ENCODE measurements at places on chromosomes 7 and 10. TPM values are rescaled to one million over a fixed set of nuclear protein-coding genes. Genes with fewer than 3 reads are reported as not detected.

CDC14C gene
- total RNA-seq: not detected

DNA sequence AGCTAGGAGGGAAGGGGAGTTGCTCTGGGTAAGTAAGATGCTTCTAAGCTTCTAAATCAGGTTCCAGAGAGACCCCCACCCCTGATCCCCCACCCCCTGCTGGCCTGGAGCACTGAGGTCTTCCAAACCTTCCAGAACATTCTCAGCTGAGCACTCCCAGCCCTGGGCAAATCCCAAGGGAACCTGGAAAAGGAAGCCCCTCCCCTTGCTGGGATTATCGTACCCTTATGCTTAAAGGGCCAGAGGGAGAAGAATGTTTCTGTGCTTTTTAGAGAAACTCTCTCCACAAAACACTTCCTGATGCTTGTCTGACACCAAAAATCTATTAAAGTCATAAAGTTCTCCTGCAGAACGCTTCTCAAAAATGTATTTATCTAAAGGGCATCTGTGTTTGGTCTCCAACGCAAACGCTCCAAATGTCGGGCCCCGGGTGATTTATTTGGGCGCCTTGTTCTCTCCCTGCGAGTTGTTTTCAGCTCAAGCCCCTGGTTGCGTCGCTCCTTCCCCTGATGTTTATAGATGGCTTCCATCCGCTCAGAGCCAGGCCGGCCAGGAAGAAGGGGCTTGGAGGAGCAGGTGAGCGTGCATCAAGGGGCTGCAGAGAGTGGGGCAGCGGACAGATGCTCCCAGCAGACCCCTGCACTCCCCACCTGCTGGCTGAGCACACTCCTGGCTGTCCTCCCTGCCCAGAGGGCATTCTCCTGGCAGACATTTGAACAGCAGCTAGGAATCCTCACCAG, 8.2 kb upstream of the RET start:
- H3K27me3 ChIP-seq: peaks cover 1% of the 10 kb centered on the region
- H3K4me1 ChIP-seq: no peaks in the 10 kb centered on the region
- no peaks in the 10 kb centered on the region for H3K36me3 ChIP-seq

GRCh38 chr7:83835424-83835823, 186.5 kb upstream of the SEMA3E start:
- H3K4me1 ChIP-seq: no peaks in the 10 kb centered on the region
- H3K27ac ChIP-seq: no peak overlapping the region
- no peaks in the 10 kb centered on the region for H3K27me3 ChIP-seq
- no peak for DNase-seq

TRIM73 gene
- total RNA-seq: 4.0 TPM

GRCh38 chr10:91194497-91195179, 25.8 kb upstream of the PCGF5 start:
- H3K4me1 ChIP-seq: peaks cover 89% of the 10 kb centered on the region
- DNase-seq: no peak
- no peaks in the 10 kb centered on the region for H3K27me3 ChIP-seq
- no peak overlapping the region for H3K4me3 ChIP-seq

- H3K27me3 ChIP-seq: no peaks in the 10 kb centered on the region
- H3K27ac ChIP-seq: no peak overlapping the region
- no peaks in the 10 kb centered on the region for H3K36me3 ChIP-seq
These were observed 266.6 kb downstream of the POLR1F start for GRCh38 chr7:19442016-19442785.

DNA sequence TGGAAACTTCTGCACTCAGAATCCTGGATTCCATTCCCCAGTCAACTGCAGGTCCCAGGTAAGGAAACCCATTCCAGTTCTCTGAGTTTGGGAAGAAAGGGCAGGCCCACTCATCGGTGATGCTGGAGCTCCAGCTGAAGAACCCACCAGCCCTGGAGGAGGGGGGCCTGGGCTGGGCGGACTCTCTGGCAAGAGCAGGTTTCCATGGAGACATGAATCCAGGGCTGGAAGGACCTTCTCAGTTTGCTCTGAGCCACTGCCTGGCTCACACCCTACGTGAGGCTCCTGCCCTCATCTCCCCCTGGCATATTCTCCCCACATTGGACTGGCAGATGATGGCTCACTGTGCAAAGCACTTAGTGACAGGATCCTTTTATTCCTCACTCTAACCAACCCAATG, 73.3 kb upstream of the CPXM2 start:
- H3K4me3 ChIP-seq: no peak overlapping the region
- H3K27ac ChIP-seq: no peak overlapping the region
- peaks cover 2% of the 10 kb centered on the region for H3K4me1 ChIP-seq
- DNase-seq: no peak
- H3K27me3 ChIP-seq: peaks cover 52% of the 10 kb centered on the region

GRCh38 chr7:44277391-44277790, 48.0 kb downstream of the CAMK2B start:
- DNase-seq: no peak
- no peak overlapping the region for H3K27ac ChIP-seq
- H3K36me3 ChIP-seq: no peaks in the 10 kb centered on the region
- peaks cover 6% of the 10 kb centered on the region for H3K27me3 ChIP-seq

DNA sequence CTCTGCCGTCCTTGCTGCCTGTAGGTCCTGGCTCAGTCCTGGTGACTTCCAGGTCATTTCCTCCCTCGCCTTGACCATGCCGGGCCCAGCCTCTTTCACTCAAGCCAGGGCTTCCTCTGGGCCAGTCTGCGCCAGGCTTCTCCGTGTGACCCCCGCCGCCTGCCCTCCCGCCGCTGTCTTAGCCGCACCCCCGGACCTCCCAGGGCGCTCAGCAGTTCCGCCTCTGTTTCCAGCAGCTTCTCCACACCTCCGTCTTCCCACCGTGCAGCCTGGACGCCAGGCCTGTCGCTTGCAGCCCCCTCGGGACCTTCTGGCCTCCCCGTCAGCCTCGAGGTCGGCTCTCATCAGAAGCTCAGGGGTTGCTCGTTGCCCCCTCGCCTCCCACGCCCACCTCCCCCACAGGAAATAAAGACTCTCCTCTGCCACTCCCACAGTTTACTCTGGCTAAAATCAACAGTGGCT, 123.0 kb upstream of the FZD8 start:
- H3K27me3 ChIP-seq: peaks cover 5% of the 10 kb centered on the region
- H3K27ac ChIP-seq: no peak overlapping the region
- no peaks in the 10 kb centered on the region for H3K4me1 ChIP-seq
- no peaks in the 10 kb centered on the region for H3K36me3 ChIP-seq
- no peak for DNase-seq
- H3K4me3 ChIP-seq: no peak overlapping the region

- H3K36me3 ChIP-seq: no peaks in the 10 kb centered on the region
- H3K4me3 ChIP-seq: no peak overlapping the region
- no peak overlapping the region for H3K27ac ChIP-seq
- no peaks in the 10 kb centered on the region for H3K4me1 ChIP-seq
These were observed 12.4 kb downstream of the GFRA1 start for GRCh38 chr10:116260599-116260998.

DNA sequence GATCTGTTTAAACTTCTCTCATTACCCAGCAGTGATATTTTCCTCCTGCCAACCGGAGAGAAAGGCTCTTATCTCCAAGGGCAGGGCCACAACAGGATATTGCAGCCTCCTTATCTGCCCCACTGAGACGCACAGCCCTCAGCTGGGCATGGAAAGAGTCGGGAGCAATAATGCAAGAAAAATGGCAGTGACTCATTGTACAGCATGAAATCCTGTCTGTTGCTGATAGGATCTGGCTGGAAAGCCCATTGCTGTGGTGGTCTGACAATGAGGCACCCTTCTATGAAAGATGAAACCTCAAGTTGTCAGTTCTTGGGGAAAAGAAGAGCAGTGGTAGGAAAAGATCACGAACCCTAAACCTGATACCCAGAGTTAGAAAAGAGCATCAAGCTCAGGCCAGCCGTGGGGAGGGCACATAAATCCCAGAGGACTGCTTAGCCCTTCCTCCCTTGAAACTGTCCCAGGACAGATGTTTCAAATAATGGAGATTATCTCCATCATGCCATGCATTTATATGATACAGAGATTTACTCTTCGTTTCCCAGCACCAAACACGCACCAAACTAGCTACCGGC, 47.0 kb upstream of the FIGNL1 start:
- no peak overlapping the region for H3K4me3 ChIP-seq
- no peak for DNase-seq
- no peaks in the 10 kb centered on the region for H3K36me3 ChIP-seq
- H3K27me3 ChIP-seq: peaks cover 26% of the 10 kb centered on the region
- H3K4me1 ChIP-seq: no peaks in the 10 kb centered on the region
- H3K27ac ChIP-seq: no peak overlapping the region

- no peaks in the 10 kb centered on the region for H3K4me1 ChIP-seq
- H3K27ac ChIP-seq: no peak overlapping the region
- peaks cover 5% of the 10 kb centered on the region for H3K27me3 ChIP-seq
- H3K4me3 ChIP-seq: no peak overlapping the region
- DNase-seq: no peak
These were observed 27.4 kb upstream of the ABLIM1 start for GRCh38 chr10:114685456-114685855.

CCDC172 gene
- total RNA-seq: not detected

GRCh38 chr7:158430308-158431034, 157.2 kb downstream of the PTPRN2 start:
- H3K27me3 ChIP-seq: no peaks in the 10 kb centered on the region
- H3K4me1 ChIP-seq: peaks cover 16% of the 10 kb centered on the region
- no peak overlapping the region for H3K27ac ChIP-seq
- no peak for DNase-seq

ACSM6 gene
- not detected for total RNA-seq

DNA sequence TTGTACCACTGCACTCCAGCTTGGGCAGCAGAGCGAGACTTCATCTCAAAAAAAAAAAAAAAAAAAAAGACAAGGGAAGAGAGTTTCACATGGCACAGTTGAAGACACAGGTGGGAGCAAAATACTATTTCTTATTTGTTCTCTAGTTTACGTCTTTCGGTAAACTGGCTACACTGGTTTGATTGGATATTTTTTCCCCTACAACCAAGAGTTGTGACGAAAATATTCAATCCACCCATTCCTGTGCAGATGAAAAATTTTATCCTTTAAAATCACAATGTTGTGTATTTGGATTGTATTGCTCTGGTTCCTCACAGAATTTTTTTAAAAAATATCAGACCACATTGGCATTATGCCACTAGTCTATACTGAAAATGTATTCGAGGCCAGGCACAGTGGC, 14.5 kb upstream of the ABCC2 start:
- peaks cover 8% of the 10 kb centered on the region for H3K4me1 ChIP-seq
- peaks cover 5% of the 10 kb centered on the region for H3K36me3 ChIP-seq
- no peak overlapping the region for H3K4me3 ChIP-seq
- H3K27ac ChIP-seq: no peak overlapping the region

All from activated B cell treated with CpG ODN at 0.5 μM for 24 hours (primary cell).